Right ventricle myocardium inferior (tissue), 1 donor: ENCODE measurements at places on chromosomes 2 and 18.
A peak's percentile ranks its signal among the peaks of the same experiment; 100 is the strongest.

- DNase-seq: no peak
Observed at GRCh38 chr18:730692-731091, 18.3 kb upstream of the ENOSF1 start.

DNA sequence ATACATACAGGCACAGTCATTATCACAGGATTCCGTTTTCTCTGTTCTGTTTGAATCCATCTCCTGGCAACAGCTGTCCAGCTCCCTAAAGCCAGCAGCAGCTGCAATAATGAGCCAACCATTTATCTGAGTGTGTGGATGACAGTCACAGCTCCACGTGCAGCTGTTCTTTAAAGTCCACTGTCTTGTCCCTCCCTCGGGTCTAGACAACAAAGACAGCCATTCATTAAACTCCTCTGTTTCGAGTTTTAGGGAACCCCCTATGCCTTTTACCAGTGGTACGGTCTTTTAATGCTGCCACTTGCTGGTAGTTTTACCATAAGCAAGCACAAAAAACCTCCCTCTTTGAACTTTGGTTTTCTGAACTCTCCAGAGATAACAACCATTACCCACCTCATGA, 16.0 kb upstream of the MSGN1 start:
- no peak for DNase-seq

DNA sequence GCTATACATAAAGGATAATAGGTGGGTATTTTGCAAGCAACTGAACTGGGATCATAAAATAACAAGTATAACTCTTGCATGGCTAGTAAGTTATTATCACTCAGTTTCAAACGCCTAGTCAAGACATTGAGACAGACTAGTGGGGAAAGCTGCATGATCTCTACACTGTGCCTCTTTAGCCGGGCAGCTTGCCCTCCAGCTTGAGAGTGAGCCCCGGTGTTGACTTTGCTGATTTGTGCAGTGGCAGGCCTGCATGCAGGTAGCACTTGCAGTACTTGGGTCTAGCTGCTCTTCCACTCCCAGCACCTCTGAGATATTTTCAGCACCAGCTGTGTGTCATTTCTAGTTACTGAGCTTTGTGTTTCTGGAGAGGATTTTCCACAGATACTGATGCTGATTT, 118.8 kb upstream of the DAPL1 start:
- no peak for DNase-seq

GRCh38 chr2:222671259-222672067, at the start of gene MOGAT1:
TSS of gene MOGAT1 (plus strand) at chr2:222671658. CDS start at chr2:222671786, 128 bp downstream.
- peak; percentile 81 for DNase-seq

- DNase-seq: no peak
Observed at GRCh38 chr2:169933124-169933711, 106.0 kb downstream of the UBR3 start.

DNA sequence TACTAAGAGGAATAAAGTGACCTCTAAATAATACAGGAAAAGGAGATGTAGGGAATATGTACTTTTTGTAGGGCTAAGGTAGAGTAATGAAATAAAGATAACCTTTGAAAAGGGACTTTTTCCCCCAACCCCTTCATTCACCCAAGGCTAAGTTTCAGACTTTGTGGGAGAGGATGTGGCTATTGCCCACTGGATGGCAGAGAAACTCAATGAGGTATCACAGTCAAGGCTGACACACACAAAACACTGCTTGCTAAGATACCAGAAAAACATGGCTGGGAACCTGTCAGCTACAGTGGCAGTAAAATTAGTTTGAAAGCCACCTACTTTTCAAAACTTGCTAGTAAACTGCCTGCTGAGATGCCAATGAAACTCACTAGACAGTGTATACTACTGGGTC, 158.8 kb upstream of the WDSUB1 start:
- no peak for DNase-seq

DNA sequence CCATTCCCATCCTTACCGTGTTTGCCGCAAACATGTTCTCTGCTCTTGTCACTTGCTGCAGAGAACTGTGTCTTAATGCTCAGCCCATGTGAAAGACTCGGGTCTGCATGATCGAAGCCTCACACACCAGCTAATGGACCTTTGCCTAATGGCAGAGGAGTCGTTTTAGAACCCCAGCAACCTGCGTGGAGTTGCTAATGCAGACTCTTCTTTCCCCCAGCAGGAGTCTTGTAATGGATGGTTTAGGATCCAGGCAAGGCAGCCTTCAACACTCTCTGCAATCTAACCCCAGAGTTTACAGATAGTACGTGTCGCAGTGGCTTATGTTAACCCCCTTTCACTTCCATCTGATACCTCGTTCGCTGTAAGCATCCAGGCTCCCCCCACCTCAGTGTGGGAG, 316.4 kb downstream of the AGAP1 start:
- DNase-seq: no peak

- no peak for DNase-seq
Observed at GRCh38 chr2:86286516-86286915, 50.9 kb downstream of the REEP1 start.

DNA sequence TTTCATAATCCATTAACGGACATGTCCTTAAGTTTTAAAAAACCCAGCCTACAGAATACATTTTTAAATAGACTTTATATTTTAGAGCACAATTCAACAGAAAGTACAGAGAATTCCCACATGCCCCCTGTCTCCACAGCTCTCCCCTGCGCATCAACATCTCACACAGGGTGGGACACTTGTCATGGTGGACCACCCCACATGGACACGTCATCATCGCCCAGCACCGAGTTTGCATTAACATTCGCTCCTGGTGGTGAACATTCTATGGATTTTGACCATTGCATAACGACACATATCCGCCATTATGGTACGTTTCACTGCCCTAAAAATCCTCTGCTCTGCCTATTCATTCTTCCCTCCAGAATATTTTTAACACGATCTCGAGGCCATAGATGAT, 1.1 kb upstream of the KCNF1 start:
- peak; percentile 1 for DNase-seq

DNA sequence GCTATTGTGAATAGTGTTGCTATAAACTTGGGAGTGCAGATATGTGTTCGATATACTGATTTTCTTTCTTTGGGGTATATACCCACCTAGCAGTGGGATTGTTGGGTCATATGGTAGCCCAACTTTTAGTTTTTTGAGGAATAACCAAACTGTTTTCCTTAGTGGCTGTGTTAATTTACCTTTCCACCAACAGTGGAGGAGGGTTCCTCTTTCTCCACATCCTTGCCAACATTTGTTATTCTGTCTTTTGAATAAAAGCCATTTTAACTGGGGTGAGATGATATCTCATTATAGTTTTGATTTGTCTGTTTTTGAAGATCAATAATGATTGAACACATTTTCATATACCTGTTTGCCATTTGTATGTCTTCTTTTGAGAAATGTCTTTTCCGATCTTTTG, 282.0 kb upstream of the SESTD1 start:
- no peak for DNase-seq

GRCh38 chr2:219368690-219369191, 19.0 kb downstream of the DNPEP start:
- DNase-seq: no peak

DNA sequence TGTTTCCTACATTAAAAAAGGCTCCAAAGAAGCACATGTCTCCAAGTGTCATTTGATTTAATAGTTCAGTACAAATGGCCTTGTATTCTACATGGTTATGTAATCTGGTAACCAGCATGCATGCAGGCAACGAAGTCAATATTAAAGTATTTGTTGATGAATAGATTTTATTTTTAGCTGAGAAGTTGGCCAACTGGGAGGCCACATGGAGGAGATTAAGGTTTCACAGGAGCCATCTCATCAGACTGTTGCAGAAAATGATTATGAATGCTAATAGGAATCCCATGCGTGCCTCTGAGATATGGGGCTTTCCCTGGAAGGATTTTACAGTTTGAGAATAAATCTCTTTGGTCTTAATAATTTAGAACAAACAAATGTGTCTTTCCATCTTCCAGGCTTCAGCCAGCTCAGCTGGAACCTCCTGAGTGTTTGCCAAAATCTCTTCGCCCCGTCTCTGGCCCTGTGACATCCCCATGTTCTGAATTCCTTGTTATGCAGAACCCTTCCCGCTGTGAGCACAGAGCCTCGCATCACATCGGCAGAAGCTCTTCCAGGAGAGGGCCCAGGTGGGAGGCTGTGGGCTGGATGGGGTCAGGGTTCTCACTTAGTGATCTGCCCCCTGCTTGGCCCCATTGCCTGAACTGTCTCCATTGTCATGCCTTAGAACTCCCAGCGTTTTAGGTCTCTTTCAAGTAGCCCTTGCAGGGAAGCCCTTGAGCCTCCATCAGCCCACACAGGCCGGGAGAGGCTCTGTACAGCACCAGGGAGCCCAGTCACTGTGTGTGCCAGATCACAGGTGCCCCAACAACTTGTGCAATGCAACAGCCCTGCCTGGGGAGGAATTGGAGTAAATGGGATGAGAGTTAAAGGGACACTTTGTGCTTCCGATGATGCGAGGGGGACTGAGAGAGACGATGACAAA, 190.5 kb upstream of the TWIST2 start:
- DNase-seq: no peak

DNA sequence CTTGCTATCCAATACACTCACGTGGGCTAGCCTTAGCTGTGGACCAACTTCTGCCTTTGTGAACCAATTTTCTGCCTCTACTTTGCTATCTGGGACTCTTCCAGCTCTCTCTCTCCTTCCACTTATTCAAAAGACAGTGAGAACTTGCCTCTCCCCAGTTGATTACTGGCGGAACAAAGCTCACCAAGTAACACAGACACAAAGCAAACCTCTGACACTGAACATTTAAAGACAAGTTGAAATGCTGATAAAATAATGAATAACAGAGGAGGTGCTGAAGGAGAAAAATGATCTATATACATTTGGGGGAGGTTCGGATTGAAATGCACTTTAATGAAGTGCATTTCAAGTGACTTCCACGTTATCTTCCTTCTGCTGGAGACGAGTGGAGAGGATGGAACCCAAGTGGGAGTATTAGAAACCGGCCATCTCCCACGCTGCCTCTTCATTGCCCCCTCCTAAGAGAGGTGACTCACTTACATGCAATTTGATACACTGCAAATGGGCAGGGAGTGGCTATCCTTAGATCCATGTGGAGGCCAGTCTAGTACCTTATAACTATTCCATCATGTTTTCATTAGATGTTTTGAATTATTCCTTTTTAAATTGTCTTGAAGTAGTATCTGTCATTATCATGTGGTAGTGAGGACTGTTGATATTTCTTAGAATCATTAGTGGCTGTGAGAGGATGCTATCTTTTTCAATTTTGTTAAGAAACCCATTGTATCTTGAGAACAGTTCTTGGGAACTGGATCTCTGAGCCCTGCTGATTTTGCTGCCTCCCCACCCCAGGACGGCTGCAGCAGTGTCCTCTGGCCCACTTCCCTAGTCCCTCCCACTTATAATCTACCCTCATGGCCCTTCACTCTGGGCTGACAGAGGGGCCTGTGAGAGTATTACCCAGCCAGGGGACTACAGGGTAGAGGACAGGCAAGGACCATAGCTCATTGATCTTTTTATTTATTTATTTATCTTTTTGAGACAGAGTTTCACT, 6.0 kb upstream of the GLI2 start:
- no peak for DNase-seq

GRCh38 chr2:204538182-204539018, 6.9 kb upstream of the PARD3B start:
- no peak for DNase-seq

- DNase-seq: peak; percentile 94
Observed at GRCh38 chr2:241702155-241703031, 554 bp downstream of the ING5 start.

DNA sequence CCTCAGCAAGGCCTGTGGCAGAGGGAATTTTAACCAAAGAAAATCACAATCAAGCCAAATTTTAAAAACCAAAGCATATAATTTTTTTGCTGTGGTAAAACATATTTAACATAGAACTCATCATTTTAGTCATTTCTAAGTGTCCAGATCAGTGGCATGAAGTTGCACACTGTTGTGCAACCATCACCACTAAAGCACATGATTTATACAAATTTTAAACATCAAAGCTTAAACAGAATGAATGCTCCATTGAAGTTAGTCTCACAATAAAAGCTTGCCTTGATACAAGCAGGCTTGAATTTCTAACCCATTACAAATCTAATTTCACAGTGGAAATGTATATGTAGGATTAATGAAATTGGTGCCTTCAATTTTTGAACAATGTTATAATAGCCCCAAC, 31.2 kb downstream of the FTCDNL1 start:
- no peak for DNase-seq

GRCh38 chr2:33616873-33617272, 17.8 kb upstream of the FAM98A start:
- DNase-seq: no peak

- DNase-seq: no peak
Observed at GRCh38 chr2:233107831-233108300, 47.7 kb downstream of the INPP5D start.

DNA sequence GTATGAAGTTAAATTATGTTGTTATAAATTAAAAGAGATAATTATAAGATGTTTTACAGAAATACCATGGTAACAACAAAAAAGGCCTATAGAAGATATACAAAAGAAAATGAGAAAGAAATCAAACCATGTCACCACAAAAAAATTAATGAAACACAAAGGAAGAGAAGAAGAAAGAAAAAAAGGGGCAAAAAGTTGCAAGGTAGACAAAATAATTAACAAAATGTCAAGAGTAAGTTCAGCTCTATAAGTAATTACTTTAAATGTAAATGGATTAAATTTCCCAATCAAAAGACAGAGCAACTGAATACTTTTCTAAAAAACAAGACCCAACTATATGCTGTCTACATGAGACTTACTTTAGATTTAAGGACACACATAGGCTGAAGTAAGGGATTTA, 378.4 kb upstream of the FSHR start:
- DNase-seq: no peak

- DNase-seq: no peak
Observed at GRCh38 chr2:105416156-105416555, 17.3 kb upstream of the FHL2 start.

DNA sequence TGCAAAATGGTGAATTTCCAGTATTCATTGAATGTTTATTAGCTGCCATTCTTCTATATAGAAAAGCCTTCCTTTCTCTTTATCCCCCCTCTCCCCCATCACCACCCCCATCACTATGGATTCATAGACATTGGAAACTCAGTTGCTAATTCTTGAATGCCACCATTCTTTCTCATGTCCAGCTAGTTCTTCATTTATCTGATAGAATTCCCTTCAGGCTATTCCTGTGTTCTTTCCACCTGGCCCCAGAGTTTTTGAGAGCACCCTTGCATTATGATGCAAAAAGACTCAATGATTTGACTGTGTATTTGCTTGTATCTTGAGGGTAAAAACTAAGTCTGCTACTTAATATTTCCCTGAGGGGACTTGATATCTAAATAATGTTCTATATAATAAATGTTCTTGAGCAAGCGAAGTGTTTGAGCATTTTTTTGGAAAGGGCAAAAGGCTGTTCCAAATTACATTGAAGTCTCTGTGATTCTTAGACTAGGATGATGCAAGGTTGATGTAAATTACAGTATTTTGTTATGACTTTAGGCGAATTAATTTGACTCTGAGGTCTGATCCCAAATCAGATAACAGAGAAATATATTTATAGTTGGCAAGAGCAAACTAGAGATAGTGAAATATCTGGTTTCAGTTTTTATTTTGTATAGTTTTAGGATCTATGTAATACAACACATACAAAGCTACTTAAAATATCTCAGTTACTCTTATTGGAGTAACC, 18.8 kb upstream of the SOS1 start:
- no peak for DNase-seq

GRCh38 chr2:37816686-37817085, 108.4 kb upstream of the RMDN2 start:
- no peak for DNase-seq
